ENCODE measurements at places on chromosomes 3 and 15.

DNA sequence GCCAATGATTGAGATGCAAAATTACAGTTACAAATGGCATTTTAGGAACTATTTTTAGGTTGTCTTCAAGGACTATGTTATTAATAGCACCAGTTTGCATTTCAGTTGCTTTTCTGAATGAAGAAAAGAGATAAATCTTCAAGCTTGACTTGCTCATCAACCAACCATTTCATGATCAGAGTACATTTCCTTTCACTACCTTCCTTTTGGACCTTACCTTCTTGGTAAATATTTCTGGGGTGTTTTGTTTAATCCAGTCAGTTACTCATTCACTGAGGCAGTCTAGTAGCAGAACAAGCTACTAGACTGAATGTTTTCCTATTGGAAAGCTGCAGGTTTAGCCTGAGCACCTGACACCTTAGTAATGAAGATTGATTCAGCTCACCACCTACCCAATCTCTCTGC lies 8.2 kb downstream of the SLC27A2 start:
- no peak for DNase-seq

DNA sequence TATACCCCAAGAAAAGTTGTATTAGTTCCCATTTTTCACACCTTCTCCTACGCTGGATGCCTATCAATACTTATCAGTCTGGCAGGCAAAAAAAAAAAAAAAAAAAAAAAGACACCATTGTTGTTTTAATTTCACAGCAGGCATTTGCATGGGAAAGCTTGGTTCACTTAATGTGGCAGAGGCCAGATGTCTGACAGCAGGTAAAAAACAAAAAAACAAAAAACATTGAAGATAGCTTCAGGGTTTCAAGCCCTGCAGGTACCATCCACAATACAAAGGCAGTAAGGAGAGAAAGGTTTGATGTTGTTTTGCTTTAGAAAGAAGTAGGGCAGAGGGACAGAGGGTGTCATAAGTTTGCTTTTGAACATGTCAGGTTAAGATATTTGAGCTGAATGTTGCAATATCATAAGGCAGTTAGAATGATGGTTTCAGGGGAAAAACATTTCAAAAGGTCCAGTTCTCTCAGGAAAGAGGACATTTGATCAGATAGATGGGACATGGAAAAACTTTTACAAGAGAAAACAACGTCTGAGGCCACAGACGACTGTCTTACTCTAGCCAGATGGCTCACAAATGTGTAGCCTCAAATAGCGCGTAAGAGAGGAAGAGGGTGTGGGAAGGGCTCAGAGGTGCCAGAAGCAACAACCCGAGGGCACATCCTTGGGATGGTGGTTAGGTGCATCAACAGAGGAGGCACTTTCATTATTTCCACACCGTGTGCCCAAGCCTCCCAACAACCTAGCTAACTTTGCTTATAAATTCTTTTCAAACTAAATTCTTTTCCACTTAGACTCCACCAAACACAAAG lies 25.7 kb downstream of the PCOLCE2 start:
- DNase-seq: no peak

- DNase-seq: no peak
These were observed 12.4 kb upstream of the DUSP7 start for GRCh38 chr3:52068730-52069129.

- no peak for DNase-seq
These were observed 8.1 kb downstream of the ARIH2 start for GRCh38 chr3:48926425-48927392.

DNA sequence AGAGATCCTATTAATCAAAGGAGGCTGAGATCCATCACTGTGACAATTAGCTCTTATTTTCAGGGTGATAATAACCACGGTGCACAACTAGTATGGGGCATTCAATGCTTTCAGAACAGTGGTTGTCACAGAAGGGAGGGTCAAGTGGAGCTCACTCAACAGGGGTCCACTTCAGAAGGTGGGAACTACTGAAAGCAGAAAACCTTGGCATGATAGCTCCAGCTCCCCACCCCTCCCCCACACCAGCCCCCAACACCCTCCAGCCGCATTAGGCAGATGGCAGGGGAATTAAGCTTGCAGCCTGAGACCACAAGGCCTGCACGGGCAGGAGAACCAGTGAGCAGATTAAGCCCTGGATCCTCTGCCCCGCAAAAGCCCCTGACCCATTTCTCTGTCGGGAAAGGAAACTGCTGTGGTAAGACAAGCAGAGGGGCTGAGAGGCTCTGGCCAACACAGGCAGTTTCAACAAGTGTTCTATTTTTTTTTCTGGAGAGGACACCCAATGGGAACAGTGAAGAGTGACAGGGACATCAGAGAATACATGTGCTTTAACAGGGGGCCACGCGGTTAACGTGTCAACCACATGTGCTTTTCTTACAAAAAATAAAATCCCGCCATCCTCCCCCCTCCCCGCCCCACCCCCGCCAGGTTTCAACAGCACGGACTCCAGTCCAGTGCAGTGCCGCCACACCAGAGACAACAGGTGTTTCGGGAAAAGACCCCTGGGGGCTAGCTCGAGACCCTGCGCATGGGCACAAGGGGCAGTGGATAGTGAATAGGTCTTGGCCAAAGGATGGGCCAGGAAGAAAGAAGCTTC lies 997 bp downstream of the FYCO1 start:
- DNase-seq: no peak

GRCh38 chr3:67550541-67550940 lies 103.9 kb downstream of the SUCLG2 start:
- no peak for DNase-seq

DNA sequence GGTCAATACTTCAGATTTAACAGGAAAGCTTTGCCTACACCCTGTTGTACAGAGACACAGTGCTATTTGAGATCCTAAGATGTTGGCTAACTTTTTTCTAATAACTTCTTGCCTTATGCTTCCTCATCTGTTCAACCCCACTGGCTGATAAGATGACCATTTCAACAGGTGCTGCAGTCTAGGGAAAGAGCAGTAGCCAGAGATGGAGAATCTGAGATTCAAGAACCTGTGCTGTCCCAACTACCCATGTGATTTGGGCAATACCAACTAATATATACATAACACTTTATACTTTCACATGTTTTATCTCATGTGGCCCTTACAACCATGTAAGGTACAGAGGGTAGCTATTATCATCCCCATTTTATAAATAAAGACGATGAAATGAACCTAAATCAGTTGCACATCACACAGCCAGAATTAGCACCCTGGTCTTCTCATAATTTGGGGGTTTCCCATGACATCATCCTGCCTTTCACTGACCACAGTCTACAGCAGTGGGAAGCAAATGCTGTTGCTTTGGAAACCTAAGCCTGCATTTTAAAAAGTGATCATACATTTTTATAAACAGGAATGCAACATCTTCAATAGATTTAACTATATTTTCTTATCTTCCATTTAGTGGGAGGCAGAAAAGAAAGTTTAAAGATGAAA lies 9.7 kb downstream of the TTC23 start:
- peak; percentile 72 for DNase-seq

DNA sequence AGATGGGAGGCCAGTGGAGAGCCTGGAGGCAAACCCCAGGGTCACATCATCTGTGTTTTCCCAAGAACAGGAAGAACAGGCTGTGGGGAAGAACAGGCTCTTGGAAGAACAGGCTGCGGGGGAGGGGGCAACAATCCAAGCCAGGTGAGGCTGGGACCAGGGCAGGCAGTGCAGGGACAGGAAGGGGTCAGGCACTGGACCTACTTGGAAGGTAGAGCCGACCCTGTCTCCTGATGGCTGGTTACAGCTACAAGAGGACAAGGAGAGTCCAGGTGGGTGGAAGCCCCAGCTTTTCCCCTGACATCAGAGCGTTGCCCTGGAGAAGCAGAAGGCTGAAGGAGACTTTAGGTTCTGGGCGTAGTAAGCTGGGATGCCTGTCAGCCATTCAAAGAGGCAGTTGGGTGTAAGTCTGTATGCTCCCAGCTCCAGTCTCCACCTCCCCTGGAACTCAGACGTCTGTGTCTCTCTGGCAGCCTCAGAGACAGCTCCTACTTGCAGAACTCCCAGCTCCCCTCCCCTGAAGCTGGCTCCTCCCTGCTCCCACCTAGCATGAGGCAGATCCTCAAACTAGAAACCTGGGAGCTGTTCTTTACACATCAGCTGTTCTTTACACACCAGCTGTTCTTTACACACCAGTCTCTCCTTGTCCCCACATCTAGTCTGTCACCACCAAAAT lies 130.9 kb downstream of the DNAJB8 start:
- DNase-seq: no peak

DNA sequence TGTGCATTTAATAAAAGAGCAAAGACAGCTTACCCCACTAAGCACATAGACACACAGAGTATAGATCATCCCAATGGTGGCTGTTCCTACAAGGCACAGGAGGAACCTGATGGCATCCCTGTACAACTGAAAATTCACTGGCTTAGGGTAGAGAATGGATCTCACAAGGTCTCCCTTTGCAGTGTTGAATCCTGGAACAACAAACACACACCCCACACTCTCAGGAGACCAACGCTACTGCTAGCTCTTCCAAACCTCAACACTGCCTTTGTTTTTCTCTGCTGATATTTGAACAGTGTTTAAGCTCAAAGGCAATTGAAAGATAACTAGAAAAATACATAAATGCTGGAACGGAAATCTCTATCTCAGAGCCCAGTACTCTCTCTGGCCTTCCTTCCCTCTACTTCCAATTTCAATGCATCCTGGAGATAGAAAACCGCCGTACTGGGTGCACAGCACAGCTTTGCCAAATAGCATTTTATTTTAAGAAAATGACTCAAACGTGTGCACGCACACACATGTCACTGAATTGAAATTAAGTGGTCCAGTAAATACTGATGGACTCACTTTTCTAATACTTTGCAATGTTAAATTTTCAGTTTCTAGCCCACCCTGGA lies 87.5 kb upstream of the ATP13A5 start:
- no peak for DNase-seq

DNA sequence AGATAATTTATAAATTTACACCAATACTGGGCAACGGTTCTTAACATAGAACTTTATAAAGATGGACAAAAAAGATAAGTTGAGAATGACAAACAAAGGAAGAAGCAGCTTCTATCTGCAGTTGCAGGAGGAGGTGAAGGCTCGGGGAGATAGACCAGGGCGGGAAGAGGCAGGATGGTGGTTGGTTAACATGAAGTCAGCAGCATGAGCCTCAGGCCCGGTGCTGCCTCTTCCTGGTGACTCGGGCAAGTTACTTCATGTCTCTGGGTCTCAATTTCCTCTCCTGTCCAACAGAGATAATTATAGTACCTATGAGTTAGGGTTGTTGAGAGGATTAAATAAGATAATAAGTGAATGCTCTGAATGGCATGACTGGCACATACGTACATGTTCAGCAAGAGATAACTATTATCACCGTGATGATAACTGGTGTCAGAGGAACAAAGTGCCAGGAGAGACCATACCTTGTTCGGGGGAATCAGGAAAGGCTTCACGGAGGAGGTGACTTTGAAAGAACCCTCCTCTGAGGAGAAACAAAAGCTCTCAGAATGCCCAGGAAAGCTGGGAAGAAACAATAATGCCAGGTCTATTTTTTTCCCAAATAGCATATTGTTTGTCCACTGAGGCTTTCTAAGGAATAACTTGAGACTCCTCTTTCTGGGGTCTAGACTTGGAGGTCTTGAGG lies 4.4 kb downstream of the PAK6 start:
- DNase-seq: no peak

GRCh38 chr3:144032531-144033239 lies 61.1 kb downstream of the DIPK2A start:
- DNase-seq: peak; percentile 14

GRCh38 chr3:188158731-188159310 lies 4.9 kb downstream of the LPP start:
- DNase-seq: no peak

DNA sequence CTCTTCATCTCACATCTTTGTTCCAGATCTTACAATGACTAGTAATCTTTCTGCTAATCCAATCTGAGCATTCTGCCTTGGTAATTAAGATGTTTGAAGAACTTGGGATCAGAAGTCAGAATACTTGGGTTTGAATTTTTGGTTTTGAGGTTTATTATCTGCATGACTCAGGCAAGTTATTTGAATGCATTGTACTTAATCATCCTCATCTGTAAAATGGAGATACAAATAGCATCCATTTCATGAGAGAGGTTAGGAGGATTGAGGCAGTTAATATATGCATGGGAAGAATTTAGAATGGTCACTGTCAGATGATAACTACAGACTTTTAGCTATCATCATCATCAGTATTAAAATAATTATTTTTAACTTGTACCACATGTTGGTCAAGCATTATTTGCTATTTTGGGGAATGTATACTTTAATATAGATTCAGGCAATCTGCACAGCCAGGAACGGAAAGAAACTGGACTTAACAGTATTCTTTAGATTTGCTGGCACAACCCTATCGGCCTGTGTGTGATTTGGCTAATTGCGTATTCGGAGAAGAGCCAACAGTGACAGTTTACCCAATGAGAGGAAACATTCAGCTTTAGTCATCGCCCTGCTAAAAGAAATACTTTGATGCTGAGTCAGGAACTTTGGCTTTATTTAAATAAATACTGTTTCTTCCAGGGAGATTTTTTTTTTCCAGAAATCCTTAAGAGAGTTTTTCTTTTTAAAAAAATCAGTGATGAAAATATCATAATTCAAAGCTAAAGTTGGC lies 600.0 kb downstream of the ROBO1 start:
- no peak for DNase-seq

- no peak for DNase-seq
These were observed 12.8 kb downstream of the VGLL3 start for GRCh38 chr3:86978111-86978551.

DNA sequence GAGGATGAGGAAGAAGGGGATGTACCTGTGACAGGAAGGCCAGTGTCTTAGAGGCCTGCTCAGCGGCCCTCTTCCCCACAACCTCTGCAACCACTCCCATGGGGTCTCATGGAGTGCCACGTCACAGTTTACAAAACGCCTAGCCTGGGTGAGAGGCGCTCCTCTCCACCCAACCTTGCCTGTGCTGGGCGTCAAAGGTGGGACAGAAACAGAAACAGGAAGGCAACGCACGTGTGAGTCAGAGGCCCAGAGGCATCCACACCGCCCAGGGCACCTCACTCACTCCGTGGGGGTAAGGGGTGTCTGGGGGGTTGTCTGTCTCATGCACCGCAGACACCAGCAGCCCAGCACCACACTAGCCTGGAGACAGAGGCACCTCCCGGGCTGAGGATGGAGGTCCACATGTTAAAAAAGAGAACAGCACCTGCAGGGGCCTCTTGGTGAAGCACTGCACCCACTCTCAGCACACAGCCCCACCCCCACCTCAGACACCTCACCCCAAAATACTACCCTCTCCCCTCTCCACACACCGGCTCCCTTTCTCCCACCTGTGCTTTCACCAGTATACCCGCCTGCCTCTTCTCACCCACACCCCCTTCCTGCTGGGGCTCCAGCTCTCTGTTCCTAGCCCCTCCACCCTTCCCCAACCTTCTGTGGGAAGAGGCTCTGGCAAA lies 4.7 kb upstream of the CALML4 start:
- DNase-seq: no peak

- no peak for DNase-seq
These were observed 64.9 kb upstream of the ZBTB20 start for GRCh38 chr3:115211810-115212492.
